ENCODE measurements at places on chromosomes 16 and 17. TPM values are rescaled to one million over a fixed set of nuclear protein-coding genes. Genes with fewer than 3 reads are reported as not detected.

- no peak for DNase-seq
Observed at GRCh38 chr16:4654011-4654963, 29.7 kb downstream of the MGRN1 start.

DNA sequence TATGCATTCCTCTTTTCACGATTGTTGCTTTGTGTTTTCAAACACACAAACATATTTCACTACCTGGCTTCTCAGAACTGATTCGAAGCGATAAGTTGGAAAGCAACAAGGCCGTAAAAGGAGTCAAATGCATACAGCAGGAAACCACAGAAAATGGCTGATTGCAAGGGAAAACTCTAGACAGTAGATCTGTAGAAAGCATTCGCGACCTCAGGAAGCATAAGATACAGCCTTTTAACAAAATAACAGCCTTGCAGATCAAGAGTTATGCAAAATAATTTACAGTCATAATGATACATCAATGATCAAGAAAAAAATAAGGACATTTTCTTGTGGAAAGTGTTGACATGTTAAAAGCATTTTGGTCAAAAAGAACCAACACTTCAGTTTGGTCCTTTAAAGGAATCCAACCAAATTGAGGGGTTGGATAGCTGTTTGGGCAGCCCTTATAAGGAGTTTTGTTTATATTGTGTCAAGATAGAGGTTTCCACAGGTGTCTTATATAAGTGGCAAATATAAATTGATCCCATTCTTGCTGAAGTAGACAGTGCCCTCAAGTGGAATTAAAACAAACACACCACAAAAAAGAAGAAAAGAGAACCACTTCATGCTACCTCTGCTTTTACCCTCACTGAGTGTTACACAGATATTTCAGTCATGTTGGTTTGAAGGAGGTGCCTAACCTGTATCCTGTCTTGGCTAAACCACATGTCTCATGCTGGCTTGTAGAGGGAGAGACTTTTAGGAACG, 5.5 kb downstream of the CYLD start:
- DNase-seq: peak; percentile 37

GRCh38 chr16:22333457-22333994, 36.3 kb downstream of the POLR3E start:
- DNase-seq: no peak

- no peak for DNase-seq
Observed at GRCh38 chr17:49053171-49053829, 56.1 kb downstream of the IGF2BP1 start.

DNA sequence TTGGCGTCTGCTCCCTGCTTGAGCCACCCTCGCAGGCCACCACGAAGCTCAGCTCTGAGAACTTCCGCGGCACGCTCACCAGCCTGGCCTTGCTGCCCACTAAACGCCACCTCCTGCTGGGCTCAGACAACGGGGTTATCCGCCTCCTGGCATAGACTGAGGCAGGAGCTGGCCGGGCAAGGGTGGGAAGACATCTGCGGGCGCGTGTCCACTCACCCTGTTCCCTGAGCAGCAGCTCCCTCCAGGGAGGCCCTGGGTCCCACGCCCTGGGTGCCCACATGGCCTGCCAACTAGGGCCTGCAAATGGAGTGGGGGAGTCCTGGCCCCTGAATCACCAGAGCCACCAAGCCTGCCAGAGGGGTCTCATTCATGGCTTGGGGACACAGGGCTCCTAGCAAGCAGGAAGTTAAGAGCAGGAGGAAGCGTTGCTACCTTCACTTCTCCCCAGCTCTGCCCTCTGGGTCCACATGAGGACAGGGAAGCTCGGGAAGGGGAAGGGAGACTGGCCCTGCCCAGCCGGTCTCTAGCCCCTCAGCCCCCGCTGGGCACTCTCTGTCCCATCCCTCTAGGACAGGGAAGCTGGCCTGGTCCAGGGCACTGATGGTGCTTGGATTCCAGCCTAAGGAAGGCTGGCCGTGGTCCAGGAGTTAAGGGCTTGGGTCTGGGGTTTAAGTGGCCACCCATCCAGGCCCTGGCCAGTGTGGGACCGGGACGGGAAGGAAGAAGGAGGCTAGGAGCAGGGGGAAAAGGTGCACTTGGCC, 5.0 kb upstream of the SERPINF2 start:
- DNase-seq: no peak

CDC42EP4 gene
- 31.3 TPM for total RNA-seq
